NCI-H460 (cell line): ENCODE measurements at places on chromosomes 5 and 9.

DNA sequence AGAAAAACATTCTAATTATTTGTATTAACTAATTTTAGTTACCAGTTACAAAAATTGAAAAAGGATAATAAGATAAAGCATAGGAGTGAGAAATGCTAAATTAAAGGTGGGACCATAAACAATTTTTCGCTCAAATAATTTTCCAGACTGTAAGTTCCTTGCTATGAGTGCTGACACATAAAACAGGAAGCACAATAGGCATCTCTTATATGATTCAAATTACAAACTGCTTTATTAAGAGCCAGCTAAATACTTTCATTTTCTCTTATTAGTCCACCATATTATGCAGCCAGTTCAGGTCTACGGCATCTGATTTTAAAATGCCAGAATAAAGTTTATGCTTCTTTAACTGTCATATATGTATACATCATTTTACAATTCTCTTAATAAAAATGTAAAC, 4.4 kb downstream of the RC3H2 start:
- no peak for DNase-seq

GRCh38 chr5:62653001-62653863, 74.6 kb downstream of the LRRC70 start:
- DNase-seq = no peak

DNA sequence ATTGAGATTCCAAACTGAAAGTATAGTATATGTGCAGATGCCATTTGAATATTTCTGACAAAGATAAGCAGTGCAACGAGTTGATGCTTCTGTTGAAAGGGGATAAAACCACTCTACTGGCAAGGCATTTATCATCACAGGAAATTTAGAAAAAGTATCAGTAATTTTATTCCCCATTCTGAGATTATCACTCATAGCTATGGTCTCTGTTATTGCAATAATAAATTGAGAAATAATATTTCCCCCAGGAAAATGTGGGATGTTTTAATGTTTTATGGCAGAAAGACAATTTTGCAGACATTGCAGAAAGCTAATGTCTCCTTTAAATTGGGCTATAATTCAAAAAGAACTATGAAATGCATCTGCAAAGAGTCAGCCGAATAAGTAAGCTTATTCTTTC, 1612.7 kb upstream of the ACO1 start:
- no peak for DNase-seq

DNA sequence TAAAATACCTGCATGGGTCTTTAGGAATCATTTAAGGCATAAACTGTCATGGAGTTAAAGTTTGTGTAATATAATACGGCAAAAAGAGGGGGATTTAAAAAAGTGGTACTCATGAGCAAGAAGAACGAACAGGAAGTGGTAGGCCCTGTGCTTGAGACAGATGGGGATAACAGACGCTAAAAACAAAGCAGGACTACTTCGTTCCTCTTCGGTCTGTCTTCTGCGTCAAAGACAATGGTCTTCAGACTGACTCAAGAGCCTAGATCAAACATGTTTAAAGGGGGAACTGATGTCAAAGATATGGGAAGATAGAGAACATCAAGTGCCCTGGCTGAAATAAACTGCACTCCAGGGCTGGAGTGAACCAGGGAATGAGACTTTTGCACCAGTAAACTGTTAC, 59.8 kb upstream of the RFX3 start:
- no peak for DNase-seq
